ENCODE measurements at places on chromosomes 2 and 18.

GRCh38 chr2:200159829-200160781 is 146.4 kb upstream of the SPATS2L start:
- DNase-seq: peak; percentile 48

DNA sequence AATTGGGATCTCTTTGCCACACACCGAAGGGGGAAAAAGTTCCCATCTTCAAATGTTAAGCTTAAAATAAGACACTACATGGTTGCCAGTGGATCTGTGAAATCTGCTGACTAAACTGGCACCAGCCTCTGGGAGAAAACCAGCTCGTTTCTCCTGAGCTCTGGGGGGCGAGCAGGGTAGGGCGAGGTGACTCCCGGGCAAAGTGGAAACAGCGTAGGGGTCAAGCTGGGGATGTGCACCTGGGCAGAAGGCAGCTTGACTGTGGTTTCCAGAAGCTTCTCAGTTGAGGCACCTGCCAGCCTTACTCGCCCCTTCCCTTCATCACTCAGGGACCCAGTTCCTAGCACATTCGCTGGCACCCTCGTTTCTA is 62.8 kb downstream of the SFXN5 start:
- DNase-seq: no peak

DNA sequence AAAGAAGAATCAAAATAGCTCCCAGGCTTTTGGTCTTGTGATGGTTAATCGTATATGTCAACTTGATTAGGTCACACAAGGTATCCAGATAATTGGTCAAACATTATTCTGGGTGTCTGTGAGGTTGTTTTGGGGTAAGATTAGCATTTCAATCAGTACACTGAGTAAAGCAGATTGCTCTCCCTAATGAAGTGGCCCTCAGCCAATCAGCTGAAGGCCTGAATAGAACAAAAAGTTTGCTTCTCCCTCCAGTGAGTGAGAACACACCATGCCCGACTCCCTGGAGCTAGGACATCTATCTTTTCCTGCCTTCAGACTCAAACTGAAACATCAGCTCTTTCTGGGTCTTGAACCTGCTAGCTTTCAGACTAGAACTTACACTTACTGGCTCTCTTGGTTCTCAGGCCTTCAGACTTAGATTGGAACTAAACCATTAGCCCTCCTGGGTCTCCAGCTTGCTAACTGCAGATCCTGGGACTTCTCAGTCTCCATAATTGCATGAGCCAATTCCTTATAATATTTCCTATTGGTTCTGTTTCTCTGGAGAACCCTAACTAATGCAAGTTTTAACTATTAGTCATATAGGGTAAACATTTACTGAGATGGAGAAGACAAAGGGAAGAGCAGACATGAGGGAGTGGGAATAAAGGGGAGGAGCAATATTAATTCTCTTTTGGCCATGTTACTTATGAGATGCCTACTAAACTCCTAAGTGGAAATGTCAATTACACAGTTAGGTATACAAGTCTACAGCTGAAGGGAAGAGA is 25.5 kb downstream of the LNPK start:
- DNase-seq: peak; percentile 0

DNA sequence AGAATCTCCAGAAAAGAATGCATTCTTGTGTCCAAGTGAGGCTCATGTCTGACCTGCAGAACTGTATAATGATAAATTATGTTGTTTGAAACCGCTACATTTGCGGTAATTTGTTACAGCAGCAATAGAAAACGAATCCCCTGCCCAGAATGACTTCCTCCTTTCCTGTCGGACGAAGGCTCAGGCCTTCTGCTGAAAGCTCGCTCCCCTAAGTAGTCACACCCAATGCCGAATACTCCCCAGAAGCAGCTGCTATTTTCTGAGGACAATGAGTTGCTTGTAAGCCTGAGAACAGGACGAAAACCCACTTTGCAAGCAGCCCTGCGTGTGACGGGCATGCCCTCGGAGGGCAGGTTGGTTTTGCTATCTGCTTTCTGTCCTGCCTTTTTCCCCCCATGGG is 27.7 kb upstream of the PTPN4 start:
- DNase-seq: no peak

All from brain microvascular endothelial cell (primary cell).